ENCODE measurements at places on chromosomes 7 and 10. TPM values are rescaled to one million over a fixed set of nuclear protein-coding genes. Genes with fewer than 3 reads are reported as not detected.

DNA sequence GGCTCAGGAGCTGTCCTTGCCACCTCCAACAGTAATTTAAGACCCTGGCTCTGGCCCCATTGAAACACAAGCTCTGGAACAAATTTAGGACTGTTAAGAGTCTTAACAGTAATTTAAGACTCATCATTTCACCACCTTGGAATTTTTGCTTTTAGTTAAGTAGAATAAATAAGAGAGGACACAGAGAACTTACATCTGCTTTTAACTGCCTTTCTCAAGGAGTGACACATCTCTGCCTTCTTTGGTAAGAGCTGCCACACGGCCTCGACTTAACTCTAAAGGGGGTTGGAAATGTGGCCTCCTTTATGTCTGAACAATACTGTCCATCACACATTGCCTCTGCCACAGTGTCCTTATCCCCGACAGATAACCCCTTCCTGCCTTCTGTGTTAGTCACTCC, 77.9 kb downstream of the HERPUD2 start:
- H3K36me3 ChIP-seq: no peaks in the 10 kb centered on the region
- peaks cover 46% of the 10 kb centered on the region for H3K4me1 ChIP-seq
- H3K4me3 ChIP-seq: no peak overlapping the region
- no peak overlapping the region for H3K27ac ChIP-seq
- H3K27me3 ChIP-seq: no peaks in the 10 kb centered on the region

DNA sequence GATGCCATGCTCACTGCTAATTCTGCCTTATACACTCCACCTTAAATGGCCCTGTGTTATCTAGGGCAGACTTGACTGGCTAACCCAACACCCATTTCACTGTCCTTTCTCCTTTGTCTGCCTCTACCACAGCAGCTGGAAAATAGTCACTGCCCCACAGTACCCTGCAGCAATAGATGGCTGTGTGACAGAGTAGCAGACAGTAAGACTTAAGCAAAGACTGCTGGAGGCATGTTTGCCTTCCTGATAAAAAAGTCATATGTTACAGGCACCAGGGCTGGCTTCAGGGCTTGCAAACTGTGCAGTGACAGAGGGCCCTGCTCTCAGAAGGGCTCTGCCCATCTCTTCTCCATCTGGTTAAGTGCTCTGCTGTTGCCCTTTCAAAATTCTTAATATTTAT, 332.6 kb upstream of the GHITM start:
- no peaks in the 10 kb centered on the region for H3K36me3 ChIP-seq
- no peaks in the 10 kb centered on the region for H3K4me1 ChIP-seq
- no peak overlapping the region for H3K4me3 ChIP-seq
- H3K27me3 ChIP-seq: no peaks in the 10 kb centered on the region
- no peak overlapping the region for H3K27ac ChIP-seq

DNA sequence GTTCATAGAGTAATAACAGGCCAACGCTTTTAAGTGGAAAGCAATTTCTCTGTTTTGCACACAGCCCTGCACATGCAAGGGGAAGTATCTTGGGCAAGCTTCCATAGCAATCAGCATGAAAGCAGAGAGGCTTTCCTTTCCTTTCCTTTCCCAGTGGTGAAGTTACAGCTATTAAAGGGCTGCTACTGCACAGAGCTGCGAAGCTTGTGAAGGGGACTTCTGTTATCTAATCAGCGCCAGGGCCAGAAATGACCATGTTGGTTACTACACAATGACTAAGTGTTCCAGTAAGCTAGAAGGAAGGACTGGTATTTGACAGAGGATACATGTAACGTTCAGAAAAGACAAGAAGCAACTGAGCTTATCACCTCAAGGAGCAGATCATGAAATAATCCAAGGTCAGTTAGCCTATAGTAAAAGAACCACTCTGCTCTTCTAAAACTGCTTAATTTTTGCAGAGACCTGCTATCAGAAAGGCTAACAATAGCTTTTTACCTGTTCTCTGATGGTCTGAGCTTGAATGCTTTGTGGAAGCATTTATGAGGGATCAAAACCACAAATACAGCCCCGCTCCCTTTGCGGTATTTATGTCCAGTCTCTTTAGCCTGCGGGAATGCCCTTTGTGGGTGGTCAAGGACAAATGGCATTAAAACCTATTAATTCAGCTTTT, 45.9 kb downstream of the SGMS1 start:
- H3K36me3 ChIP-seq: no peaks in the 10 kb centered on the region
- DNase-seq: no peak
- H3K4me1 ChIP-seq: no peaks in the 10 kb centered on the region
- H3K4me3 ChIP-seq: no peak overlapping the region

DNA sequence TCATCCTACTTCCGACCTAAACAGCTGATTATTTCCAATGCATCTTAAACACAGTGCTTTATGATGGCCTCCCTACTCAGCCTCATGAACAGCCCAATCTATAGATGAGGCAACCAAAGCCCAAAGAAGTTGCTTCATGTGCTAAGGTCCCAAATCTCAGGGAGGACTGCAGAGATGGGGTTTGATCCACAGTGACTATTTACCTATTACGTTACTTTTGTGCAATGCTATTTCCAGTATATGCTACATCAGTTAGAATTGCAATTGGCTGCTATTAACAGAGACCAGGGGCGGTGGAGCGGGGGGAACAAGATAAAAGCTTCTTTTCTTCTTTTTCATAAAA, 153.0 kb upstream of the TNS3 start:
- H3K27ac ChIP-seq: no peak overlapping the region
- no peak overlapping the region for H3K4me3 ChIP-seq
- DNase-seq: no peak
- H3K4me1 ChIP-seq: no peaks in the 10 kb centered on the region

DNA sequence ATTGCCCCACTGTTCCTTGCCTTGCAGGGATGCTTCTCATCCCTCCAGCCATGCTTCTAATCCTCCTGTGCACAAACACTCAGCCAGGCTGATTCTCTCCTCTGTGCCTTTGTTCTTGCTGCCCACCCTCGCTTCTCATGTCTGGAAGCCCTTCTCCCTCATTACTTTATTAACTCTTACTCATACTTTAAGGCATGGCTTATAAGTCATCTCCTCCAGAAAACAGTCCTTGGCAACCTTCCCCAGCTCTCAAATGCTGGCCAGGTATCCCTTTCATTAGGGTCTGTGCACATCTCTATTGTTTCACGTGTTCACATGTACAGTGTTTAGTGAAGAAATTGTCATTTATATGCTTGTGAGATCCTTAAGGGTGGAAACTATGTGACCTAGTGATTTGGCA, 62.9 kb downstream of the ITGB8 start:
- DNase-seq: no peak
- H3K27me3 ChIP-seq: no peaks in the 10 kb centered on the region
- no peak overlapping the region for H3K4me3 ChIP-seq

Gene AIMP2
- total RNA-seq: 21.0 TPM

- no peak overlapping the region for H3K27ac ChIP-seq
- no peaks in the 10 kb centered on the region for H3K27me3 ChIP-seq
- no peak for DNase-seq
- peaks cover 6% of the 10 kb centered on the region for H3K4me1 ChIP-seq
- H3K36me3 ChIP-seq: no peaks in the 10 kb centered on the region
Measured at GRCh38 chr7:136502162-136502561, 366.3 kb upstream of the CHRM2 start.

Gene CREB5
- 4.6 TPM for total RNA-seq

- peaks cover 76% of the 10 kb centered on the region for H3K4me1 ChIP-seq
- peak overlapping the region; percentile 87 for H3K4me3 ChIP-seq
- peak overlapping the region; percentile 96 for H3K27ac ChIP-seq
- peaks cover 25% of the 10 kb centered on the region for H3K27me3 ChIP-seq
- no peaks in the 10 kb centered on the region for H3K36me3 ChIP-seq
Measured at GRCh38 chr7:517774-518629, 1.6 kb downstream of the PDGFA start.

DNA sequence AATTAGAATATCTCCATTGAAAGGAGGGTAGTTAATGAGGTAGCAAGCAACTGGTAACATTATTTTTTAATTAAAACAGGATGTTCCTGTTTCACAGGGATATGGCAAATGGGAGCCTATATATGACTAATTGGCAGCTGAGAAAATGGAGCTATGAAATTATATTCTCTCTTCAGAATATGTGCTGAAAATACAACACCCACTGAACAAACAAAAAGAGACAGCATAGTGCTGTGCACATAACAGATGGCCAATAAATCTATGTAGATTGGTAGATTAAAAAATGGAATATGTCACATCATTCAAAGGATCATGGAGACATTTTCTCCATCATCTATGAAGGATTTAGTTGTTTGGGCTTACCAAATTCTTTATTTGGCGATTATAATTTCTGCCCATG, 362.0 kb downstream of the GPR37 start:
- H3K27ac ChIP-seq: no peak overlapping the region
- no peak for DNase-seq
- no peak overlapping the region for H3K4me3 ChIP-seq
- no peaks in the 10 kb centered on the region for H3K27me3 ChIP-seq
- H3K36me3 ChIP-seq: no peaks in the 10 kb centered on the region
- no peaks in the 10 kb centered on the region for H3K4me1 ChIP-seq

DNA sequence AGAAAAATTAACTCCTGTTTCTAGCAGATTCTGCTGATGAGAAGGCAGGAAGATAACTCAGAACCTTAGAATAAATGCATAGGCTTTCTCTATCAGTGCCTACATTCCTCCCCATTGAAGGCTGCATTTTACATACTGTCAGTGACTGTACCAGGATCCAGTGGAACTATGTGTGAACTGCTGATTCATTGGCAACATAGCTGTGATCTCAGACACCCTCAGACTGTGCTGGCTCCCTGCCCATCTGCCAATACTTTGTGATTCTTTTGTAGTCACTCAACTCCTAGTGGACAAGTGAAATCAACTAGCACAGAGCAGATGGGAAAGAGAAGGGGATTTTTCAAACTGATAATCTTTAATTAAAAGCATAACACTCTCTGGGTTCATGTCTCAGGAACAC, 375.8 kb downstream of the MDFIC start:
- no peak overlapping the region for H3K4me3 ChIP-seq
- H3K4me1 ChIP-seq: no peaks in the 10 kb centered on the region
- no peaks in the 10 kb centered on the region for H3K36me3 ChIP-seq
- H3K27ac ChIP-seq: no peak overlapping the region
- DNase-seq: no peak

Gene PALD1
- 33.8 TPM for total RNA-seq

DNA sequence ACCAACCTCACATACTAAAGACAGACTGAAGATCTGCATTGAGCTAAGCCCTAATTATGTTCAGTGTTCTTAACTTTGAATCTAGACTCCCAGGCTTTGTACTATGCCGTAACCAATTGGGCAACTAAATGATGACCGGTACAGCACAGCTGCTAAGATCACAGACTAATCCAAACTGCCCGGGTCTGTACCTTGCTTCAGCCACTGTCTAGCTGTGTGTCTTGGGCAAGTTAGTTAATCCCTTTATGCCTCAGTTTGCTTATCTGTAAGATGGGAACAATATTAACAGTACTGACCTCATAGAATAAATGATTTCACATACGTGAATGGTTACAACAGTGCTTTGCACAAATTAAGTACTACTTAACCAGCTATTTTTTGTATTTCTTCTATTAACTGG, 205.8 kb upstream of the NFE2L3 start:
- DNase-seq: no peak
- H3K27me3 ChIP-seq: peaks cover 5% of the 10 kb centered on the region
- H3K27ac ChIP-seq: no peak overlapping the region
- H3K36me3 ChIP-seq: no peaks in the 10 kb centered on the region
- H3K4me3 ChIP-seq: no peak overlapping the region

DNA sequence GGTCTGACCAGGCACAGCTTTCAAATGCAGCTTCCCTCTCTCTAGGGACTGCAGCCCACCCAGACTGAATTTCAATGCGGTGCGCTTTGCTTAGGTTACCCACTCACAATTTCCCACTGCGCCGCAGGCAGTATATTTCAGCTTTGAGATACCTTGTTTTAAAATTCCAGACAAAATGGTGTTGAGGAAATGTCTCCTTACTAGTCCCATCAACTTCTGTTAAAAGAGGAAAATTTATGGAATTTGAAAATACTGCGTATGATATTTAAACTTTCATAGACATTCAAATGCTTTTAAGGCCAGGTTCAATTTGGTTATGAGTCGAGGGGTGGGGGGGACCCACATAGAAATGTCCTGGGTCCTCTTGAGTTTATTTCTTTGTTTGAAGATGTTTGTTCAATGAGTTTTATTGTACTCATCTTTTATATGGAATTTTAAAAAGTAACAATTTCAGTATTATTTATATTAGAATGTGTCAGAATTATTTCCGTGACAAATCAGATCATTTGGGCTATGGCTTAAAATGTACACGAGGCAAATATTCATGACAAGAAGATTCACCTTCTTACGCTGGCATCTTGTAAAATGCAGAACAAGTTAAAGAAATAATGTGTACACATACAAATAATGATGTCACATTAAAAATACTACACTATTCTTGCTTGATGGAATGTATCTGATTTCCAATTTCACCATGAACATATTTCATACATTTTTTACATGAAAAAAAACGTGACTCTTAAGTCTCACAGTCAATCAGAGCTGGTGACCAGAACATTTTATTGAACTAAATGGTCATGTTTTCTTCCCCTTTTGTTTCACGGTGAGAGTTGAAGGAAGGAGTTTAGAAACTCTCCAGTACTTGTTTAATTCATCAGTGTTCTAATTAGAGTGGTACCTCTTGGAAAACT, 1.3 kb downstream of the IKZF1 start:
- no peak overlapping the region for H3K27ac ChIP-seq
- H3K4me1 ChIP-seq: peaks cover 6% of the 10 kb centered on the region

DNA sequence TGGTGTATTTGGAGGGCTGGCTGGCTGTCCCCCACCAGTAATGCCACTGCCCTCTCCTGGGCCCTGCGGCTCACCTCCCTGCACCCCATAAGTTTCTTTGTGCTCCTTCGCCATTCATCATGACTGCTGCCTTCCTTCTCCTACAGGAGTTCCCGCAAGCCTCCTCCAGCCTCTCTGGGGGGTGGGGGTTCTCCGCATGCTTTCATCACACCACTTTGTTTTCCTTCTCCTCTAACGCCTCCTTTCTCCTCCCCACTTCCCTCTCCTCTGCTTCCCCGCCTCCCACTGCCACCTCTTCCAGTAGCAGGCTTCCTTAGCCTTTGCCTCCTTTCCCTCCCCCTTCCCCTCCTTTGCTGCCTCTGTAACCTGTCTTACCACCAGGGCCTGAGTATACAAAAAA, 58.1 kb downstream of the PAX2 start:
- no peaks in the 10 kb centered on the region for H3K36me3 ChIP-seq
- peaks cover 28% of the 10 kb centered on the region for H3K27me3 ChIP-seq
- H3K4me3 ChIP-seq: no peak overlapping the region
- H3K27ac ChIP-seq: no peak overlapping the region
- no peaks in the 10 kb centered on the region for H3K4me1 ChIP-seq

Gene CPA2
- total RNA-seq: not detected

- no peaks in the 10 kb centered on the region for H3K36me3 ChIP-seq
- no peaks in the 10 kb centered on the region for H3K4me1 ChIP-seq
- no peak overlapping the region for H3K4me3 ChIP-seq
- no peak for DNase-seq
Measured at GRCh38 chr7:43479042-43479441, 103.9 kb upstream of the STK17A start.

GRCh38 chr10:91123261-91123660, 97.2 kb upstream of the PCGF5 start:
- DNase-seq: no peak
- no peak overlapping the region for H3K4me3 ChIP-seq
- no peaks in the 10 kb centered on the region for H3K4me1 ChIP-seq
- H3K27me3 ChIP-seq: no peaks in the 10 kb centered on the region
- H3K27ac ChIP-seq: no peak overlapping the region
- H3K36me3 ChIP-seq: no peaks in the 10 kb centered on the region

Data from sigmoid colon (tissue), 7 donors.